Naive thymus-derived CD8-positive, alpha-beta T cell (primary cell): ENCODE measurements at places on chromosomes 6 and 20.
A peak's percentile ranks its signal among the peaks of the same experiment; 100 is the strongest.

GRCh38 chr6:3205913-3206312 lies 21.5 kb downstream of the TUBB2B start:
- no peak for DNase-seq

DNA sequence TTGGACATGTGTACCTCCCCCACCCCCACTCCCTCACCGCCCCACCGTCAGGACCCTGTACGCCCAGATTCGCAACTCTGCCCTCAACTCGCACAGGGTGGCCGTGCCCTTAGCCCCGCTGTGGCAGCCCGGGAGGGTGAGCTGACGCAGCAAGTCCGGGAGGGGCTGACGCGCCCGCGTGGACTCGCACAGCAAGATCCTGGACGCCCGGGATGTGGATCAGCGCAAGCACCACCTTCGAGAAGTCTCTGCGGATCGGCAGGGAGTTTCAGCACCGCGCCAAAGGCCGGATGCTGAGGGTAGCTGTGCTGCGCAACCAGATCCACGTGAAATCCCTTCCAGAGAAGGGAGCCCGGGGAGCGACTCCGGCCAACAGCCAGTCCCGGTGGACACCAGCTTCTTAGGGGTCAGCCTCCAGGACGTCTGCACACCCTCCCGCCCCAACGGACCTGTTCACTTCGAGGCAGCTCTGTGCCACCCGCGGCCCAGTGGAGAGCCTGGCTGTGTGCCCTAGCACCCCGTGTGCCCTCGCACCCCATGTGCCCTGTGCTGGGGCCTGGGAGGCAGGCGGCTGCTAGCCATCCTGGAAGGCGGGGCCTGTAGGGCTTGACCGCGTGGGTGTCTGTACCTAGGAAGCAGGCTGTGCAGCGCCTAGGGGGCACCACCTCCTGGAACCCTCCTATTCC lies 6.7 kb upstream of the GJA10 start:
- no peak for DNase-seq

- DNase-seq = peak; percentile 54
Observed at GRCh38 chr20:2752567-2753460, 47.6 kb downstream of the CPXM1 start.

- no peak for DNase-seq
Observed at GRCh38 chr20:36604952-36605398, 604 bp upstream of the RAB5IF start.

DNA sequence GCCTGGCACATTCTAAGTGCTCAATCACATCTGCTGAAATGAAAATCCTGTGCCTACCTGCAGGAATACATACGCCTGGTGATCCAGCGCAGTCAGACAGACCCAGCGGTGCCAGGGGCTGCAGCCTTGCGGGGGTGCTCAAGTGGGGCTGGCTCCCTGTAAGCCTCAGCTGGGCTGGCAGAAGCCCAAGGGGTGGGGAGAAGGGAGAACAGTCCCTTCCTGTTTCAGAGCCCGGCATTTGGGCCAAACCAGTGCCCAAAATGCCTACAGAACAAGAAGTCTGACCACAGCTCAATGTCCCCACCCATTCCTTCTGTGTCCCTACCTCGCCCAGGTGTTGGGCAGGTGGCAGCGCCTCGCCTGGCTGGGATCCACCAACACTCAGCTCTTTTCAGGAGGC lies 22.6 kb downstream of the KCNK15 start:
- DNase-seq = no peak

DNA sequence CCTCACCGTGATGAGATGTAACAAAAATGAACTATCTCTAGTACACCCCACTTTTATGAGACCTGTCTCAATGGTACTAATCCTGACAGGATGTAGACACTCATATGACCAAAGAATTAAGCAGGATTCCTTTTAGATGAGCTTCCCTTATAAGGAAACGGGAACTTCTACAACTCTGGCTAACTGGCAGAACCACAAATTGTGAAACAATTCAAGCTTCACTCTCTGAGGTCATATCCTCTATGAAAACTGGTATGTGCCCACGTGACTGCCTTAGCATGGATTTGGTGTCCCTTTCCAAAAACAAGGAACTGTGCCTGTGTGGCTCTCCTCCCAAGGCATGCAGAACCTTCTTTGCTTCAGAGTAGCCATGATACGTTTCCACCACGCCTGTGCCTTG lies 14.1 kb upstream of the CPNE5 start:
- no peak for DNase-seq

DNA sequence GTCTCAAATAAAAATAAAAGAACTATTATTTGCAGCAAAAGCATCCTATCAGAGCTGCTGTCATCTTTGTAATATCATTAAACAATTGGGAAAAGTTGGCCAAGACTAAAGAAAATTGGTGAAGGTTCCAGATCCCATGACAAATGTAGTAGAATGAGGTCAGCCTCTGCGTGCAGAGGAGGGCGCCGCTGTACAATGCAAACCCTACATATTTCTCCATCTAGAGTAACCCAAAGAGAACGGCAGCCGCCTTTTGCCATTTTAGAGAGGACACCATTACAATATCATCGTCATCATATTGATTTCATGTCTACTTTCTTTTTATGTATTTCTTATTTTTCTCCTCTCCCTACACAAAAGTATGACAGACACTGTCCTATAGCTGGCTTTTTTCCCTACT lies 59.5 kb downstream of the ZMYND8 start:
- no peak for DNase-seq

GRCh38 chr6:105940990-105941389 lies 145.1 kb upstream of the PRDM1 start:
- DNase-seq = no peak

- no peak for DNase-seq
Observed at GRCh38 chr6:157222201-157222981, 100.9 kb downstream of the TMEM242 start.

- no peak for DNase-seq
Observed at GRCh38 chr6:47165918-47166317, 123.8 kb upstream of the ADGRF1 start.

DNA sequence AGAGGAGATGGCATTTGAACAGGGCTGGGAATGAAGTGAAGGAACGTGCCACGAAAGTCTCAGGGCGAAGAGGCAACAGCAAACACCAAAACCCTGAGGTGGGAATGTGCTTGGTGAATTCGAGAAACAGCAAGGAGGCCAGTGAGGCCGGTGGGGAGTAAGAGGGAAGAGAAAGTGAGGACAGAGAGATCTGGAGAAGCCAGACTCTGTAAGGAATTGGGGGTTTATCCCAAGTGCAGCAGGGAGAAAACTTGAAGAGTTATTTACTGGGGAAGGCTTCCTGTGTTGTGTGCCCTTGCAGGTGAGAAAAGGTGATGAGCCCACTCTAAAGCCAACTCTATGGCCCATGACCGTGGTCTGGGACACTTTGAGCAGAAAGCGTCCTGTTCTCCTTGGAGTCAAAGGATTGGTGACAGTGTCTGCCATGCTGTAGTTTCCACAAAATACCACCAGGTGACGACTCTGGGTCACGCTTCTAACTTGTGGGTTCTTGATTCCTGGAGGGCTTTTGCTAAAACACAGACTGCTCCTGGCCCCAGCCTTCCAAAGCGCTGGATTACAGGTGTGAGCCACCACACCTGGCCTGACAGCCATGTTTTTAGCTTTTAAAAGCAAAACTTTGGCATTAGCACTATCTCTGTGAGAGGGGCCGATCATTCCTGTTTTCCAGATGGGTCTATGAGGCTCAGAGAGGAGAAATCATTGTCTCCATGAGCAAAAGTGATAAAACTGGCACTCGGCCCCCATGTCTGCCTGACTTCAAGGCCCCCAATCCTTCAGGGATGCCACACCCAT lies 18.0 kb upstream of the CSNK2A1 start:
- no peak for DNase-seq

GRCh38 chr6:14676977-14677781 lies 559.6 kb downstream of the CD83 start:
- DNase-seq = no peak

DNA sequence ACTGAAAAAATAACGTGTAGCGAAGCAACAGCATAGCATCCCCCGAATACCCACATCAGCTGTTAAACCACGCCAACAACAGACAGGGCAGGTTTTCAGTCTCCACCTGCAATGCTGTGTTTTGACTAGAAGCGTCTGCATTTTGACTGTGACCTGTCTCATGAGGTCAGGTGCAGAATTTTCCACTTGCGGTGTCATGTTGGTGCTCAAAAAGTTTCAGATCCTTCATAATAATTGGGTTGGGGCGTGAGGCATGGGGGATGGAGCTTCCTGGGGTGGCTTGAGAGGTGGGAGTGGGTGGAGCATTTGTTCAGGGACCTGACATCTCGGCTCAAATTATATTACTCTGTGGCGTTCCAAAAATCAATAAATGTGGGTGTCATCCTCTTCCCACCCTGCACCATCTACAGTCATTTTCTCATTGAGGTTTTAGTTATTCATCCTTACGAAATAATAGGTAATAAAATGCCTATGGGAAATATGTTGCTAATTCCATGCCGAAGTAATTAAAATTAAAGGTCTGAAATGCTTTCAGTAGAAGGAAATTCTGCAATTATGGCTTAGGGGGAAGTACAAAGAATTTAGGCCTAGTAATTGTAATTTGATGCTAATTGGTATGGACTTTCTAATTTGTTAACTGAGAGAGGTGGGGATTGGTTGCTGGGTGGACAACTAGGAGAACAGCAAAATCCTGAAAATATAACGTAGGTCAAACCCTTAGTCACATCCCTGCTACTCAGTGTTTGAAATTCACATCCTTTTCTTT lies 81.0 kb downstream of the TIAM2 start:
- DNase-seq = no peak

GRCh38 chr6:29757701-29758293 lies 34.6 kb downstream of the HLA-F start:
- DNase-seq = no peak

GRCh38 chr6:424741-425417 lies 33.3 kb downstream of the IRF4 start:
- DNase-seq = no peak

GRCh38 chr20:48898896-48899530 lies 22.5 kb upstream of the ARFGEF2 start:
- no peak for DNase-seq

- DNase-seq = no peak
Observed at GRCh38 chr6:49121970-49122369, 341.1 kb downstream of the MMUT start.

GRCh38 chr6:16723826-16724225 lies 37.4 kb downstream of the ATXN1 start:
- no peak for DNase-seq

DNA sequence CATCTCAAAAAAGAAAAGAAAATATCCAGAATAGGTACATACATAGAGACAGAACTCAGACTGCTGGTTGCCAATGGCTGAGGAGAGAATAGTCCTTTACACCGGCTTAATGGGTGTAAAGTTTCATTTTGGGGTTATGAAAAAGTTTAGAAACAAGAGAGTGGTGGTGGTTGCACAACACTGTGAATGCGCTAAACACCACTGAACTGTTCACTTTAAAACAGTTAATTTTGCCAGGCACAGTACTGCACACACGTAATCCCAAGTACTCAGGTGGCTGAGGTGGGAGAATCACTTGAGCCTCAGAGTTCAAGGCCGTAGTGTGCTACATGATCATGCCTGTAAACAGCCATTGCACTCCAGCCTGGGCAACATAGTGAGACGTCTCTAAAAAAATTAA lies 7.6 kb downstream of the ILRUN start:
- DNase-seq = no peak

- peak; percentile 87 for DNase-seq
Observed at GRCh38 chr6:149065658-149066556, 251.6 kb upstream of the TAB2 start.

DNA sequence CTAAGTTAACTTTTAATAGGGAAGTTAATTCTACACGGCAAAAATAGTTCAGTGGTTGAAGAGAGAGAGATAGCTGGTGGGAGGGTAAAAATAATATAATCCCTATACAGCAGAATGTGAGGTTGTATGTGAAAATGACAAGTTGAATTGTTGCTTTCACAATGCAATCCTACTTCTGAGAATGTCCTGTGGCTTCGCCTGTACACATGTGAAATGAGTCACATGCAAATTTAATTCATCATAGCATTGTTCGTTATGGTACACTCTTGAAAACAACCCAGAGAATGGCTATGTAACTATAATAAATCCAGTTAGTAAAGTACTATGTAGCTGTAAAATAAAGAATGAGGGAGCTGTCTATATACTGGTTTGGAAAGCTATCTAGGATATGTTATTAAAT lies 46.0 kb upstream of the HINT3 start:
- DNase-seq = no peak

DNA sequence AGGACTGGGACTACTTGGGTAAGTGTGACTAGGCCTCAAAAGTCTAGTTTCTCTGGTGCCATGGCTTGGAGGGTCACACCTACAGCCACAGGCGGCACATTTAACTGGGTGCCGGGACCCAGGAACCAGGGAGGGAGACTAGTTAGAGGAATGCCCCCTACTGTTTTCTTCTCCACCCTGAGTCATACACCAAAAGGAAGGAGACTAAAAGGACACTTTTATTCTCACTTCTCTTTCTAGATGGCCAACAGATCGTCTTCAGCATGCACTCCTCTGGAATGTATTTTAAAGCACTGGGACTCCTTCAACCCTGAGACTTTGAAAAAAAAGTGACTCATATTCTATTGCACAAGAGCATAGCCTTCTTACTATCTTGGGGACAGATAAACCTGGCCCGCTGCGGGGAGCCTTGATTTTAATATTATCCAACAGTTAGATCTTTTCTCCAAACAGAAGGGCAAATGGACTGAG lies 33.4 kb downstream of the PLN start:
- no peak for DNase-seq

DNA sequence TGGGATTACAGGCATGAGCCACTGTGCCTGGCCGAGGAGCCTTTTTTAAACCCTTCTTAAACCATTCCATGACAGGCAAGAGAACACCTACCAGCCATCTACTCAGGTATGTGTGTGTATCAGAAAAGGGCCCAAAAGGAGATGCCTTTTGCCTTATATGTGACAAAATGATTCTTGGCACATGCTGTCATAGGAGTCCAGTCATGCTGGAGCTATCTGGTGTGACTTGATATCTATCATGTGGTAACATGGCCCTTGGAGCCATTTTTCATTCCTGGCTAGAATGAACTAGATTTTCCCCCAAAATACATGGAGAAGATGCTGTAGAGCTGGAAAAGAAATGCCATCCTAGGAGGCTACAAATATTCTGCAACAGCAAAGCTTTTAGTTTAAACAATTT lies 129.1 kb downstream of the DST start:
- no peak for DNase-seq

DNA sequence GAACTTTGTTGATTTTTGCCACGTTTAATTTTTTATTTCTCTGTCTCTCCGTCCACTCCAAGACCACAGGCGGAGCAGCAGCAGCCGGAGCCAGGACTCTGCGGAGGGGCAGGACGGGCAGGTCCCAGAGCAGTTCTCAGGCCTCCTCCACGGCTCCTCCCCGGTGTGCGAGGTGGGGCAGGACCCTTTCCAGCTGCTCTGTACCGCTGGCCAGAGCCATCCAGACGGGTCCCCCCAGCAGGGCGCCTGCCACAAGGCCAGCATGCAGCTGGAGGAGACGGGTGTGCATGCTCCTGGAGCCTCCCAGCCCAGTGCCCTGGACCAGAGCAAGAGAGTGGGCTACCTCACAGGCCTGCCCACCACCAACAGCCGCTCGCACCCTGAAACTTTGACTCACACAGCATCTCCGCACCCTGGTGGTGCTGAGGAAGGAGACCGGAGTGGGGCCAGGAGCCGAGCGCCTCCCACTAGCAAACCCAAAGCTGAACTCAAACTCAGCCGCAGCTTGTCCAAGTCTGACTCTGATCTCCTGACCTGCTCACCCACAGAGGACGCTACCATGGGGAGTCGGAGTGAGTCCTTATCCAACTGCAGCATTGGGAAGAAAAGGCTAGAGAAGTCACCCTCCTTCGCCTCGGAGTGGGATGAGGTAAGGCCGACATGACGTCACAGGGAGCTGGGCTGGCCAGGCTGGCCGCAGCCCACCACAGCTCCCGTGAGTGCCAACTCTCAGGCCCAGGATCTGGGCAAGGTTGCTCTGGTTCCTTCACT lies 123.5 kb downstream of the TCP11 start:
- DNase-seq = no peak
